T-helper 17 cell (primary cell): ENCODE measurements at places on chromosomes 7 and 10. TPM values are rescaled to one million over a fixed set of nuclear protein-coding genes. Genes with fewer than 3 reads are reported as not detected.

DNA sequence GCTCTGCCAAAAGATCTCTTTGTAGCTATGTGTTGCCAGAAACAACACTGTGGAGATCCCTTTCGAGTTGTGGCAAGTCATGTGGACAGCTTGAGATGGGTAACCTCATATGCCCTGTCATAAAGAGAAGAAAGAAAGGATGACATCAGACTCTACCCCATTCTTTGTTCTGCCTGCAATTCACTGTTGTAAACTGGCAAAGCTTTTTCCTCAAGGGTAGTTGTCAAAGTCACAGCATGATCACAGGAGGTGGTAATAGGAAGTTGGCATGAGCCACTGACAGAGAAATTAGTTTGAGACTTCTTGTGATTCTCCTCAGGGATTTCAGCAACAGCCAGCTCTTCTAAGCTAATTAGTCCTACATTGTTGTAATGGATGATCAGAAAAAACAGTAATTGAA is 19.4 kb upstream of the MINDY3 start:
- no peaks in the 10 kb centered on the region for H3K4me1 ChIP-seq
- no peak for DNase-seq
- no peak overlapping the region for H3K4me3 ChIP-seq

HEPACAM2 gene
- total RNA-seq = not detected

GRCh38 chr7:133130166-133130565 is 48.3 kb upstream of the CHCHD3 start:
- H3K4me3 ChIP-seq = no peak overlapping the region
- no peak for DNase-seq
- no peaks in the 10 kb centered on the region for H3K4me1 ChIP-seq
- no peaks in the 10 kb centered on the region for H3K36me3 ChIP-seq
- H3K27ac ChIP-seq = no peak overlapping the region

VSTM4 gene
- not detected for total RNA-seq

- H3K4me1 ChIP-seq = peaks cover 3% of the 10 kb centered on the region
- no peak for DNase-seq
- no peaks in the 10 kb centered on the region for H3K27me3 ChIP-seq
- no peak overlapping the region for H3K27ac ChIP-seq
Measured at GRCh38 chr7:105496521-105496920, 25.6 kb downstream of the PUS7 start.

IQUB gene
- total RNA-seq = not detected

- H3K36me3 ChIP-seq = no peaks in the 10 kb centered on the region
- peaks cover 1% of the 10 kb centered on the region for H3K4me1 ChIP-seq
- peaks cover 19% of the 10 kb centered on the region for H3K27me3 ChIP-seq
- DNase-seq = no peak
- H3K27ac ChIP-seq = no peak overlapping the region
- no peak overlapping the region for H3K4me3 ChIP-seq
Measured at GRCh38 chr7:30997316-30997715, 33.6 kb downstream of the GHRHR start.
